Chondrocyte (in vitro differentiated cells): ENCODE measurements at places on chromosomes 4 and X.

- DNase-seq: no peak
These were observed 194.7 kb downstream of the PTTG2 start for GRCh38 chr4:38154681-38155588.

- no peak for DNase-seq
These were observed 1411.1 kb upstream of the TENM3 start for GRCh38 chr4:180832073-180832472.

DNA sequence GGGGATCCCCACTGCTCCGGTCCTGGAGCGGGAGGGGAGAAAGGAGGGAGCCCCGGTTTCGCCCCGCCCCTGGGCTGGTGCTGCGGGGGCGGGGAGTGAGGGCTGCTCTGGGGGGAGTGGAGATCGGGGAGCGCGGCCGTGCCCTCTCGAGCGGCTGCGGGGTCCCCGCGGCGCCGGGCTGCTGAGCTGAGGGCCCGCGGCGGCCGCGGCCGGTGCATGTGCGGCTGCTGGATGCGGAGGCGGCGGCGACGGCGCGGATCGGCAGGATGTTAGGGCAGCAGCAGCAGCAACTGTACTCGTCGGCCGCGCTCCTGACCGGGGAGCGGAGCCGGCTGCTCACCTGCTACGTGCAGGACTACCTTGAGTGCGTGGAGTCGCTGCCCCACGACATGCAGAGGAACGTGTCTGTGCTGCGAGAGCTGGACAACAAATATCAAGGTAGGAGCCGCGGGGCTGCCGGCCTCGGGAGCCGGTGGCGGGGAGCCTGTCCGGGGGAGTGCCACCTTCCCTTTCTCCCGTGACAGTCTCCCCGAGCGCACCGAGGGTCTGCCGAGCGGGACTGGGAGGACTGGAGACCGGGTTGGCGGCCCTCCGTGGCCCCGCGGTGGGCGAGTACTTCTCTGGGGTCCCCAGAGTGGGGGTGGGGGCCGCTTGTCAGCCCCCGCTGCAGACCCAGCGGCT is at the start of gene ING2:
TSS of gene ING2 (plus strand) at position 129 of the 681 bp plus-strand sequence. CDS start at position 267, 138 bp downstream.
- DNase-seq: peak; percentile 93

GRCh38 chr4:151887816-151888180 is 127.0 kb upstream of the GATB start:
- DNase-seq: no peak

GRCh38 chr4:176492646-176493302 is 173.0 kb downstream of the SPCS3 start:
- no peak for DNase-seq
